ENCODE measurements at places on chromosomes 7 and 10.
A peak's percentile ranks its signal among the peaks of the same experiment; 100 is the strongest.

DNA sequence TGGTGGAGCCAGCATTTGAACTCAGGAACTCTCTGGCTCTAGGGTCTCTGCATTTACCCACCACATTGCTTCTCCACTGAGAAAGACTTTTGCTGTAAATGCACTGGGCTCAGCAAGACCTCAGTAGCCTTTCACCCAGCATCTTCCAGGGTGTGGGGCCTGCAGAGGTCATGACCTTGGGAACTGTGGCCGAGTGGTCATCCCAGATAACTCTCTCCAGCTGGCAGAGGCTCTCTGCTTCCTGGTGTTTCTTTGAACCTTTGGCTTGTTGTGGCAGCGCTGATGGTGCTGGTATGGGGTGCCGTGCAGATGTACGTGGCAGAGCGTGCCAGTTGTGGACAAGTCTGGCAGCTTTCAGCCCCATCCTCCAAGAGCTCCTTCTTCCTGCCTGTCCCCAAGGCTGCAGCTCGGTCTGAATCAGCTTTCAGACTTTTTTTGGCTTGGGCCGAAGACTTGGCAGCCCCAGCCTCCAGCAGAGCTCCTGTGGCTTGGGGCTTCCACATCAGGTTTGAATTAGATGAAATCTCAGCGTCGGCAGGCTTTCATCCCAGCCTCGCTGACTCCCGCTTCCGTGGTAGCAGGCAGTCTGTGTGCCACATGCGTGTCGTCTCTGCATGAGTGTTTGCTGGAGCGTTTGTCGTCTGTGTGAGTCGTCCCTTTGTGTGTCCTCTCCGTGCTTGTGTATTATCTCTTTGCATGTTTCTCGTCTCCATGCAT, 21.5 kb downstream of the ADAMTS14 start:
- DNase-seq = no peak

DNA sequence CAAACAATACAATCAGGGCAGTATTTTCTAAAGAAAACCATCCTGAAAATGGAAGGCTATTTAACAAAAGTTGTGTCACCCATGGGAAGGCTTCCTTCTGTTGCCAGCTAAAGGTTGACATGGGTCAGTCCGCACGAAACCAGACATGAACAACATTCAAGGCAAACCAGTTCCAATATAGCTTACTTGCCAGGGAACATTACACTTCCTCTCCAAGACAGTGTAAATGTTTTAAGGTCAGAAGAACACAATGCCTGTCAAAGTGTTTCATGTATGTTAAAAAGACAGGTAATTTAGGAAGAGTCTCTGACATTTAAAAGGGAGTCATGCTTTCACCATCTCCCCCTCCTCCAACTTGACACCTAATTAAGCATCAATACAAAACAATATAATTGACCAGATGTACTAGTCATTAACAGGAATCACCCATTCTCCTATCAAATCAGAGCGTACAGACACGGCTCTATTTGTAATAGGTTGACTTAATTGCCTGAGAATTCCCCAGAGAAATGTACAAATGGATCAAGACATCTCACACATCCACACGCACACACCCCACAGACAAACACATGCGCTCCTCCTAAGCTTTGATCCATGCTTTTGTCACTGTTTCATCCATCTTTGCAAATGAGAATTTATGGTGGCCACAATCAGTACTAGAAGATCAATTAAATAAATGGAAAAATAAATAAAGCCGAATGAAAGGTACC, 69.5 kb downstream of the CACNA2D1 start:
- DNase-seq = no peak

DNA sequence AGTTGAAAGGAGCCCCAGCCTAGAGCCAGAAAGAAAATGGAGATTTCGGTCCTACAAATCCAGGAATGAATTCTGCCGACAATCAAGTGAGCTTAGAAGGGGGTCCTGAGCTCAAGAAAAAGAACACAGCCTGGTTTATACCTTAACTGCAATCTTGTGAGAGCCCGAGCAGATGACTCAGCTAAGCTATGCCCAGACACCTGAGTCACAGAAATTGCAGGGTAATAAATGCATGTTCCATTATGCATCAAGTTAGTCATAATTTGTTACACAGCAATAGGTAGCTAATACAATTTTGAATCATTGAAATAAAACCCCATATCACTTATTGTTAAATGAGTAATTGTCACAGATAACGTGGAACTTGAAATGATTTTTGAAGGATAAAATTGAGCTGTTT, 111.8 kb upstream of the FOXP2 start:
- DNase-seq = no peak

DNA sequence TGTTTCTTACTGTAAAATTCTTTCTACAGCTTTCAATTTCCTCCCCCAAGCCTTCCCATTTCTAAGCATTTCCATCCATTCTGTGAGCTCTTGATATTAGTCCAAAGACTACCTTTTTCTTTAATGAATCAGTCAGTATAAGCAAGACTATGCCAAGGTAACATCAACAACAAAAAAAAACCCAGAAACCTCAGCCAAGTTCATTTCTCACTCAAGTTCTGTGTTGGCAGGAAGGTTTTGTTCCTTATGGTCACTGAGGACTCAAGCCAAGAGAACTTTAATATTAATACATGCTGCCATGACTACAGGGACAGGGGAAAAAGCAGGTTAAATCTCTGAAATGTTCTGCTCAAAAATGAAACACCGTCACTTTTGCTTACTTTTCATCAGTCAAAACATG, 621.2 kb upstream of the NRP1 start:
- no peak for DNase-seq

DNA sequence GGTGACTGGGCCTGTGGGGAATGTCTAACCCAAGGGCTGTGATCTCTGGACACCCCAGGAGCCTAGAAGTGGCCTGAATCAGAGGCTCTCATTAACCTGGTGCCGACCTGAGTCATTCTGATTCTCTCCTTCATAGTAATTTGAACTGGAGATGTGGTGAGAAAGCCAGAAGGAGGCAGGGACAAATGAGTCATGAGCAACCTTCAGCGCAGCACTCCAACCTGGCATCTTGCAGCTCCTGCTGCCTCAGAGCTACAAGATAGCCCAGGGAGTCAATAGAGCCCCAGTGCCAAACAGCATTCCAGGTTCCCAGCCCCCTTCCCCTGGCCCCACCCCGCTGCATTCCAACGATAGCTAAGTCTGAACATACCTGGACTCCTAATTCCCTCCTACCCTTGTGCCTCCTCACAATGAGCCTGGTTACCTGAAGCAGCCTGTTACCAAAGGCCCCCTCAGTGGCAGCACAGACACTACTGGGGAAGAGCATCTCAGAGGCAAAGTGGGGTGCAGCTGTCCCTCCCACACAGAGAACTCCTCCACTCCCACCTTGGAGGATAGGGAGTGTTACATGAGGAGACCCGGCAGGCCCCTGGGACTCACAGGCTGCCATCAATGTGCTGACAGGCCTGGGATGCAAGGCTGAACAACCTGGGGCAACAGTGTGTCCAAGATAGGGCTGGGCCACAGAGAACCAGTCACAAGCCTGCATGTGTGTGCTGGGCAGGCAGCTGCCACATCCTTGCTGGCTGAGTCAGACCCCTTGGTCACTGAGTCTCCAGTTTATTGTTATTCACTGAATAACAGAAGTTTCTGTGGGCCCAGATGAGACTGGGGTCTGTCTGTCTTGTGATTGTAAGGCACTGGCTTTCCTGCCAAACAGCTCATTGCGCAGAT, 76.8 kb upstream of the LEP start:
- DNase-seq = no peak

DNA sequence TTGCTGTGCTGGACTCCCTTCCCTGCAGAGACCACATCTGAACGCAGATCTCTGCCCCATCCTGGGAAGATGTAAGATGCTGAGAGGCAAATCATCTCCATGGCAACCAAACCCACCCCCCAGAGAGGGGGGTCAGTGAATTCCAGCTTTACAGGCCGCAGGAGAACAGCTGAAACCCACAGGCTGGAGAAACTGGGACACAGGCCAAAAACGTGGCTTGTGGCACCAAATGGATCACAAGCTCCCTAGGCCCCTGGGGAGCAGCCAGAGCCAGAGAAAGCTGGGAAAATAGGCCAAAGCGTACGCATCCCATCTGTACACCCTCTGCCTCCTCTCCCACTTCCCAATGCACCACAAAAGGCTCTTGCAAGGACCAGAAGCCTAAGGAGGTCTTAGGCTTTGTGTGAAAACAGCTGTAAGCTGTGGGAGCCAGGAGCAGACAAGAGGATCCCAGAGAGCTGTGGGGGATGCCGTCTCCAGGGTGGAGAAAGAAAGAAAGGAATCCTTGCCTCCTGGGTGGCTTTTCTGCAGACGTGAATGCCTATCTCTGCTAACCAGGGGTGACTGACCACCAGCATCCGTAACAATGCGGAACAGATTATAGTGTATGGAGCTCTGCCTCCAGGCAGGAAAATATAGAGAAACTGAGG, 59.5 kb downstream of the TMEM130 start:
- DNase-seq = no peak

DNA sequence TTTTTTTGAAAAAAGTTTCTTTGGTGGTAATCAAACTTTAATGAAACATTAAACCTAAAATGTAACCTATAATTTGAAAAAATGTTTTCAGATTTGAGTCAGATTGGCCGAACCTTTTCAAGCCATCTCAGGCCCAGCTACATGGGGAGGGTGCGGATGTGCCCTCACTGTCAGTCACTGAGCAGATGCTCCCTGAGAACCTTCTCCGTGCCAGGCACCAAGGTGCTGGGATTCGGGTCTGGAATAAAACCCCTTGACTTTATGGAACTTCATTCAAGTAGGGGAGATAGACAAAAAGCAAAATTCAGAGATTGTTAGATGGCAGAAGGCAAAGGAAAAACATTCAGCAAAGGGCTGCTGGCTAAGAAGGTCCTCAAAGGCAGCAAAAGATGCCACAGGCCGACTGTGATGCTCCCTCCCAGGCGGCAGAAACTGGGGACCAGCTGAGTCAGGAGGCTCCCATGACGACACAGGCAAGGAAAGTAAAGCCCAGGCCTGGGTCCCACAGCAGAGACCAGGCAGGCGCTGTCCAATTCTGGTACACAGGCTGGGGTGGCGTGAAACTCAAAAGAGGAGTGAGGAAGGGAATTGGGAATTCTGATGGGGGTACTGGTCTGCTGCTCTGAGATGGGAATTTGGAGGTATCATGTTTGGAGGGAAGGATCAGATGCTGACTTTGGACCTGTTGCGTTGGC, 82.2 kb upstream of the DDC start:
- no peak for DNase-seq

- no peak for DNase-seq
These were observed 38.1 kb upstream of the WDR11 start for GRCh38 chr10:120813085-120813484.

GRCh38 chr10:67893637-67894036, 9.2 kb downstream of the SIRT1 start:
- no peak for DNase-seq

DNA sequence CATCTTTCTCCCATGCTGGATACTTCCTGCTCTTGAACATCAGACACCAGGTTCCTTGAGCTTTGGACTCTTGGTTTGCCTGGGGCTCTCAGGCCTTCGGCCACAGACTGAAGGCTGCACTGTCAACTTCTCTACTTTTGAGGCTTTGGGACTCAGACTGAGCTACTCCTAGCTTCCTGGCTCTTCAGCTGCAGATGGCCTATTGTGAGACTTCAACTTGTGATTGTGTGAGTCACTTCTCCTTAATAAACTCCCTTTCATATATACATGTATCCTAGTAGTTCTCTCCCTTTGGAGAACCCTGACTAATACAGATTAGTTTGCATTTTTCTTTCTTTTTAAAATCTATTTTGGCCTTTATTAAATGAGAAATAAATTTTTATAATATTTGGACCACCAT, 276.2 kb upstream of the SEMA3C start:
- DNase-seq = no peak

GRCh38 chr7:91240376-91240941, 23.8 kb upstream of the FZD1 start:
- DNase-seq = no peak

DNA sequence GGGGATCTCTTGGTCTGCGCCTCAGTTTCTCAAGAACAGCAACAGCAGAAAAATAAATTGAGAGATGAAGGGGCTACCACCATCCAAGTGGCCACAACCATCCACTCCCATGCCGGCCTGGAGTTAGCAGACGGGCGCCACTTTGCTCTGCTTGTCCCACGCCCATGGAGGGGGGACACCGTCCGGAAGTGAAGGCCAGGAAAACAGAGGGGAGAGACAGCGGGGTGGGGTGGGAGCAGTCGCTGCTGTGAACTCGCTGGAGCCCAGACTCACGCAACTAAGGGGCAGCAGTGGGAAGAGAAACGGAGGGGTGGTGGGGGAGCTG, 135.4 kb downstream of the KIF20B start:
- no peak for DNase-seq

DNA sequence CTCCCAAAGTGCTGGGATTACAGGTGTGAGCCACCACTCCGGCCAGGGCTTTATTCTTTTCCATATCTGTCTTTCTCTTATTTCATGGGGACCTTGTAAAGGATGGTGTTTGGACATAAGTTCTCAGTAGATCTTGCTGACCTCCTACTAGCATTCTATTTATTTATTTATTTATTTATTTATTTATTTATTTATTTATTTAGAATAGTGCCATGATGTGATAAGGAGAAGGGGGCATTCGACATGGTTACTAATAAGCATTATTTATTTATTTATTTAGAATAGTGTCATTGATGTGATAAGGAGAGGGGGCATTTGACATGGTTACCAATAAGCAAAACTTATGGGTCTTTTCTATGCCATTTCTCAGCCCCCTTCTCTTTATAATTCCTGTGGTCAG, 176.9 kb downstream of the LRRC4 start:
- no peak for DNase-seq

GRCh38 chr10:61989995-61990760, 88.7 kb downstream of the ARID5B start:
- DNase-seq = no peak

DNA sequence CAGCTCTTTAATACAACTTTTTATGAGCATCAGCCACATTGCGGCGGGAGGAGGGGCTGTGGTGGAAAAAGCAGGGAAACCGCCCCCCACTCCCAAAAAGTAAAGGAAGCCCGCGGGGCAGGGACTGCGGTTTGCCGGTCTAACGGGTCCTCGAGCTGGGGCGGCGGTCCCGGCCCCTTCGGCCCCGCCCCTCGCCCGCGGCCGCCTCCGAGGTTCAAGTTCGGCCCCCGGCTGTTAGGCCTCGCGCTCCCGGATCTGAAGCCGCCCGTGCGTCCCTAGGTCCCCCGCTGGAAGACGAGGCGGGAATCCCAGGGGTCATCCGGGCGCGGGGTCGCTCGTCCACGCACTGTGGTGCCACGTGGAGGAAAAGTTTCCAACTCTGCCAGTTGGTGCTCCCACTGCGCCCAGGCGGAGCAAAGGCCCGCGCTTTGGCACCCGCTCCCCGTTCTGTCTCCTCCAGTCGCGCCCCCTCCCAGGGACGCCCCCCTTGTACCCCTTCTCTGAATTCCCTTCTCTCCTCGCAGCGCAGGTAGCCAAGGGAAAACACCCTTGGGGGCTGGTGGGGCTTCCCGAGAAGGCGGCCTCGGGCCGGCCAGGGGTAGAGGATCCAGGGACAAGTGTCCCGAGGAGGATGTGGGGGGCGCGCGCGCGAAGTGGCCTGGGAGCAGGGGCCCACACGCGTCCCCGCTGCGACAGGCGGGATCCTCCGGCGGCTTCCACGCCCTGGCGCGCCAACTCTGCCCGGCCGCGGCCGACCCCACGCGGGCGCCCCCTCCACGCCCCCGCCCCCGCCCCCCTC, 798 bp upstream of the AUTS2 start:
- DNase-seq = no peak

- no peak for DNase-seq
These were observed 119.2 kb downstream of the LRRC4 start for GRCh38 chr7:127911968-127912511.

- DNase-seq = peak; percentile 91
These were observed 95.5 kb downstream of the MAP3K8 start for GRCh38 chr10:30529373-30529998.

- no peak for DNase-seq
These were observed 232.9 kb upstream of the PTN start for GRCh38 chr7:137576481-137576880.

GRCh38 chr7:37119296-37119860, 329.3 kb downstream of the ELMO1 start:
- no peak for DNase-seq

Data from KG1 (cell line).